Activated naive CD8-positive, alpha-beta T cell treated with anti-CD3 and anti-CD28 coated beads for 36 hours (primary cell): ENCODE measurements at places on chromosomes 2 and 18.
A peak's percentile ranks its signal among the peaks of the same experiment; 100 is the strongest.

DNA sequence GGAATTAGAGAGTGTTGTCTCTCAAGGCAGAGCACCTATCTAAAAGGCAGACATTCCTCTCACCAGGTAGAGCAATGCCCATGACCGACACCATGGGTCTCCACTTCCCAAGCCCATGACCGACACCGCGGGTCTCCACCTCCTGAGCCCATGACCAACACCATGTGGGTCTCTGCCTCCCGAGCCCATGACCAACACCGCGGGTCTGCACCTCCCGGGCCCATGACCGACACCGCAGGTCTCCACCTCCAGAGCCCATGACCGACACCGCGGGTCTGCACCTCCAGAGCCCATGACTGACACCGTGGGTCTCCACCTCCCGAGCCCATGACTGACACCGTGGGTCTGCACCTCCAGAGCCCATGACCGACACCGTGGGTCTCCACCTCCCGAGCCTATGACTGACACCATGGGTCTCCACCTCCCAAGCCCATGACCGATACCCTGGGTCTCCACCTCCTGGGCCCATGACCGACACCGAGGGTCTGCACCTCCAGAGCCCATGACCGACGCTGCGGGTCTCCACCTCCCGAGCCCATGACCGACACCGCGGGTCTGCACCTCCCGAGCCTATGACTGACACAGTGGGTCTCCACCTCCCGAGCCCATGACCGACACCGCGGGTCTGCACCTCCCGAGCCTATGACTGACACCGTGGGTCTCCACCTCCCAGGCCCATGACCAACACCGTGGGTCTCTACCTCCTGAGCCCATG, 262.4 kb upstream of the SALL3 start:
- no peak for DNase-seq

- DNase-seq: no peak
Measured at GRCh38 chr2:186641132-186641806, 51.4 kb downstream of the ITGAV start.

DNA sequence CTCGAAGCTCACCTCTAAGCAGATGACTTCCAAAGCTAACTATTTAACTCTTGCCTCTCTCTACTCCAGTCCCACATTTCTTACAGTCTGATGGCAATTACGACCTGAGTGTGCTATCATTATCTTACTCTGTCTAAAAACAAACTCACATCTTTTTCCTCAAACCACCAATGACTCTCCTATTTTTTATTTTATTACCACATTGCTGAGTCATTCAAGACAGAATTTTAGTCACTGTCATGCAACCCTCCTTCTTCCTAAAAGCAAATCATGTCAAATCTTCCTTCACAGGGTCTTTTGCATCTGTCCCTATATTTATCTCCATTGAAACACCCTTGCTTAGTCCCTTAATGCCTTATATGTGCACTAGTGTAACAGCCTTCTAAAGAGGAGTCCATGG, 34.6 kb upstream of the C2orf15 start:
- no peak for DNase-seq

GRCh38 chr2:239802185-239802649, 222.9 kb downstream of the NDUFA10 start:
- no peak for DNase-seq

DNA sequence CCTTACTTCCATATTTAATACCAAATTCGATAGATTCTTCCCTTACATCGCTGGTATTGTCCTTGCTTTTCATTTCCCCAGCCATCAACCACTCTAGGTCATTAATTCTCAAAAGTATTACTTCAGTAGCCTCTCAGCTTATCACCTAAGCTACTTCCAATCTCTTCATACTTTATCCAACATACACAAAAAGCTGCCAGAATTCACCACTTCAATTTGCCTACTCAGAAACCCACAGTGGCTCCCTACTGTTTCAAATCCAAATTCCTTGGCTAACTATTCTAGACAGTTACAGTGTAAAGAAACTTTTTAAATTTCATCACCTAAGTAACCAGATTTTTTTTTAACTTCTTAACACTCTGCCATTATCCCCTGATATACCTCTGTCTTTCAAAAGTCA, 4.7 kb downstream of the SLC25A12 start:
- DNase-seq: no peak

- peak; percentile 77 for DNase-seq
Measured at GRCh38 chr18:77067291-77068061, 65.1 kb downstream of the MBP start.

DNA sequence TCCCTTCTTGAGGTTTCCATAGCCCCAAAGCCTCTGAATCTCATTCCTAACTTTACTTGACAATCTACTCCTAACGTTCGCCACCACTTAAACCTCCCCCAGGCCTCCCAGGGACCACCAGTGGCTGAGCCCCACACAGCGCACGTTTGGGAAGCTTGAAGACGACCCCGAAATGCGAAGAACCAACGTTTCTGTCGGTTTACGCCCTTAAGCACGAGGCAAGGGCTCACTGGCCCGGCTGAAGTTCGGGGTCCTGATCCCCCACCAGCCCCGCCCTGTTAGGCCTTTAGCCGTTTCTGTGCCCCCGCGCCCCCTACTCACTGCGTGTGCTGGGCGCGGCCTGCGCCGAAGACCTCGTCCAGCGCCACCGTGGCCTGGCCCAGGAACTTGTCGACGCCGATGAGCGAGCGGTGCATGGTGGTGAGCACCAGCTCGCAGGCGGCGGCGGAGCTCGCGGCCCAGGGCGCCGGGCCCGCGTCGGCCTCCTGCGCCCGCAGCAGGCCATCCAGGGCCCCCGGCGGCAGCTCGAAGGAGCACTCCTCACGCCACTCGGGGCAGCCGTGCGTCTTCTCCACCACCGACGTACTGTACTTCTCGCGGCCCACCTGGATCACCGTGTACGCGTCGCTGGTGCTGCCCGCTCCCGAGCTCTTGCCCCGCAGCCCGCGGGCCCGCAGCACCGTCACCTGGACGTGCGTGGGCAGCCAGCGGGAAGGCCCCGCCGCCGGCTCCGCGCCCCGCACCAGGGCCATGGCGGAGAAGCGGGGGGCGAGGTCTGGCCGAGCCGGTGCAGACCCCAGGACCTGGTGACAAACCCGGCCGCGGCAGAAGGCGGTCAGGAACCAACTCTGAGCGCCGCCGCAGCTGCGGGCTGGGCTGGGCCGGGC, 479 bp downstream of the RAB11FIP5 start:
- peak; percentile 37 for DNase-seq

DNA sequence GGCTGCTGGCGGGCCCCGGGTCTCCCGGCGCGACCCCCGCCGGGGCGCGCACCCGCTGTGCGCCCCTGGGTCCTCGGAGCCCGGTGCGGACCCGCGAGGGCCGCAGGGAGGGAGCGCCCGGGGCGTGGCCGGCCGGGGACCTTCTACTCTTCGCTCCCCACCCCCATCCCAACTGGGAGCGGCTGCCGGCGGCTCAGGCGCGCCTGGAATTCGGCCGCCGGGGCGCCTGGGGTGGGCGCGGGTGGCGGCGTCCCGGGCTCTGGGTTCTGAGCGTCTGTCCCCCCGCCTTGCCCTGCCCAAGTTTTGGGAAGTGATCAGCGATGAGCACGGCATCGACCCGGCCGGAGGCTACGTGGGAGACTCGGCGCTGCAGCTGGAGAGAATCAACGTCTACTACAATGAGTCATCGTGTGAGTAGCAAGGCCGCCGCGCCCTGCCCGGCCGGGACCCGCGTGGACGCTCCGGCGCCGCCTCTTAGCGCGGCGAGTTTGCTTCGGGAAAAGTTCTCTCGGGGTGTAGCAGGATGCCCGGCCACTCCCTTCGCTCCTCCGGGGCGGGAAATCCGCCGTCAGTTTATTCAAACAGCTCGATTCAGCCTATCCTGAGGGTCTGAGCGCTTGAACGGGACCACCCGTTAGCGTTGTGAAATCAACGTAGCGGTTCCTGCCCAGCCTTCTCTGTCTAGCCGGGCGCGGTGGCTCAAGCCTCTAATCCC, 502 bp downstream of the TUBB6 start:
- peak; percentile 43 for DNase-seq

- no peak for DNase-seq
Measured at GRCh38 chr2:152418688-152419087, 83.7 kb downstream of the FMNL2 start.

DNA sequence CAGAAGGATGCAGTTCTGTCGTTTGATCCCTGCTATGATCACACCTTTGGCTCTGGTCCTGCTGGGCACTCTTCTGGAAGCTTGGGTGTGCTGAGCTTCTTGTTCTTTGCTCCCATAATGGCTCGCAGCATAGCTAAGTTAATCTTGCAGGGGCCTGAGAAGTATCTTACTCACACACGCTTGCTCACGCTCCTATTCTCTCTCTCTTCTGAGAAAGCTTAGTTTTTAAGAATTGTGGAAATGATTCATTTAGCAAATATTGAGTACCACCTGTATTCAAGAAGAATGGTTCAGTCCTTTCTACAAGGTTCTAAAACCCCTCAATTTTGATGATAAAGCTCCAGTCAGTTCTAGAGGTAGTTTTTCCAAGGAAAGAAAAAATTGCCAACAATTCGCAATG, 40.6 kb downstream of the XRCC5 start:
- no peak for DNase-seq

DNA sequence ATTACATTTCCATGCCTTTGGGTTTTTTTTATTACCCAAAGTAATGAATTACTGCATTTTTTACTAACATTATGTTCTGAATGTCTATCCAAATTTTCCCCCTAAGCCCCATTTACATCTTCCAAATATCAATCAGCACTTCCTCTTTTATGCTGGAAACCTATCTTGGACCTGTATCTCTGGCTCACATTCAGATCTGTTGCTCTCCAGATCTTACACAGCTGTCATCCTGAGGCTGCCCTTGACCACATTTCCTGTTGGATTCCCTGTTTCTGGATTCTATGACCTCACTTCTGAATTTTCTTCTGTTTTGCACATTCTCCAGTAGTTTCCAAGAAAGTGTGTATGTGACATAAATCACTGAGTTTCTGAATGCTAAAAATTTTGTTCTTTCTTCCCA, 146.7 kb downstream of the PDE1A start:
- DNase-seq: no peak

- DNase-seq: no peak
Measured at GRCh38 chr2:33482518-33482917, 6.1 kb downstream of the RASGRP3 start.

DNA sequence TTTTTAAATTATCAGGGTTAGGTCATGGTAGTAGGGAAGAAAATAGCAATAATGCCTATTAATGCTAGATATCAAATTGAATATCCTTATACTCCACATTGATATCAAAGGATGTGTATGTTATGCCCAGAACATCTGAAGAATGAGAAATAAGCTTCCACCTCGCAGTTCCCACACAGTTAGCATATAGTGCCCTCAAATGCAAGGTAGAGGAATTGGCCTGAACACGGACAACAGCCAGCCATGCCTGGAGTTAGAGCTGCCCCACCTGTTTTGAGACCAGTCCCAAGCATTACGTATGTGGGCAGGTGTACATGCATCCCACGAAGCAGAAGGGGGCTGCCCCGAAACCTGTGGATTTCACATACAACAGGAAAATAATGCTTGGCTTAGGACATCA, 79.6 kb downstream of the SUMO1 start:
- DNase-seq: no peak

DNA sequence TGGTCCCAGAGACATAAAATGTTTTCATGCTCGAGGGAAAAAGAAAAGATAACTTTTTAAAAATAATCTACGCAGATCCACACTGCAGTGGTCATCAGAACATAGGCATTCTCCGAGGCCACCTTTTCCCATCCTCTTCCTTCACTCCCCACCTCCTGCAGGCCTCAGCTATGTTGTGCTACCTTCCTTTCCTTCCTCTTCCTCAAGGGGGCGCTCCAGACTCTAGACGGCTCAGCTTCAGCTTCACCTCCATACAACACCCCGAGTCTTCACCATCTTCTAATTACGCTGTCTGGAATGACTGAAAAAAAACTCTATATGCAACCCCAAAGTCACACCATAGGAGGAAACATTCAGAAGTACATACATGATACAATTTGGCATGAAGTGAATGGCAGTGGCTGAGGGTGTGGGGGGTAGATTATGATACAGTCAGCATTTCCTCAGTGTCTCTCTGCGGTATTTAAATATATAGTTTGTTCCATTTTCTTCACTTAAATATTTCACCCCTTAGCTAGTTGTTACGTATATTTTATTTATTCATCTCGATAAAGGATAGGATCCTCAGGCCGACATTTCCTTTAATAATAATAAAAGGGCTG, 583.6 kb downstream of the IRS1 start:
- DNase-seq: peak; percentile 50

GRCh38 chr2:182619276-182619675, 96.8 kb upstream of the DNAJC10 start:
- DNase-seq: no peak

GRCh38 chr2:203578759-203579643, 43.9 kb upstream of the RAPH1 start:
- DNase-seq: peak; percentile 14

DNA sequence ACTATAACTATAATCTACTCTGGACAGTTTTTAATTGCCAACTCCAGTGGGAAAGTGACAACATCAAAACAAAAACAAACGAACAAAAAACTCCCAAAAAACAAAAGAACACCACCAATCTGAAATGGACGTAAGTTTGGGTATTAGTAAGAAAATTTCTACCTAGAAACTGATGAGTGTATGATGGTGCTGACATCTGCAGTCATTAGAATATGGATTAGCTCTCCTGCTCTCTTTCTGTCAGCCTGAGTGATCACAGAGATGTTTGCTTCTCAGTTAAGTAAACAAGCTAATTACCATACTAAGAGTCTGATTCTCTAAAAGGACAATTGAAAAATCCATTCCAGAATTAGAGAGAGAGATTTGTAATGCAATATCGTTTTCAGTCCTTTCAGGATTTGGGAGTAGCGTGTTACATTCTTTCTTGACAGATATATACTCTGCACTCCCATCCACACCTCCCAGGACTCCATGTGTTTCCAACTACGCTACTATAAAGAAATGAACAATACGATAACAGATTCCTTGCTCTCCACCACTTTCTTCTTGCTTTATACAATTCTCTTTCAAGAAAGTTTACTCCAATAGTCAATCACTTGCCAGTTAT, 1347.4 kb upstream of the PIK3C3 start:
- DNase-seq: no peak

- no peak for DNase-seq
Measured at GRCh38 chr2:32721376-32721775, 93.5 kb downstream of the TTC27 start.

GRCh38 chr2:102618452-102619413, 620 bp upstream of the SLC9A2 start:
- peak; percentile 10 for DNase-seq

DNA sequence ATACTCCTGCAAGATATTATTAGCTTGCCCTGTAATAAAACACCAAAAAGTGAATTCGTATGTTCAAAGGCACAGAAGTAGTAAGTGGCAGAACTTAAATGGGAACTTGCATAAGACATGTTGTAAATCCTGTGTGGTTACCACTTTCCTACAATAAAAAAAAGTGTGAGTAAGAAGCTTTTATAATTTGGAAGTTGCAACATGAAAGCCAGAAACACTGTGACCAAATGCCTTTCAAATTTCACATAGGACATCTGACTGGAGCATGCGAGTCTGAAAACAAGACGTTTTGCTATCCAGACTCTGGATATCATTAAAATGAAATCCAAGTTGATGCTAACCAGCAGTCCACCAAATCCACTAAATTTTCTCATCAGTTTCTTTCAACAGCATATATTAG, 886.2 kb upstream of the NRXN1 start:
- DNase-seq: no peak
